ENCODE measurements at places on chromosomes 4 and X.

DNA sequence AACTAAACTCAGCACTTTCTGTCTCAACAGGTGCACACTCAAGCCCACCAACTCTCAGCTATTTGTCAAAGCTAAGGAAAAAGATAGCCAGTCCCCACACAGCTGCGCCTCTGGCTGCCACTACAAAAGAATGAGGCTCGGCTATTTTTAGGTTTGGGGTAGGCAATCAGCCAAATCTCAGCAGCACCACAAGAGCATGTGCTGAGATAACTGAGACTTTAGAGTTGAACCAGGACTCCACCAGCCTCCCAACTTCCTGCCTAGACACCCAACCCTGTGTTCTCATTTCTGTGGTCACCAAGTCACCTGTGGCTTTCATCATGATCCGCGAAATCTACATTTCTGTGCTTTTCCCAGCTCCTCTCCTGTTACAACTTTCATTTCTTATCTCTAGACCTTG, 28.0 kb downstream of the DMD start:
- DNase-seq: peak; percentile 23

- no peak for DNase-seq
These were observed 246.9 kb downstream of the EVC2 start for GRCh38 chr4:5461477-5461876.

GRCh38 chrX:130716346-130716745, 186.7 kb downstream of the ENOX2 start:
- DNase-seq: peak; percentile 68

GRCh38 chrX:111355523-111356115, 56.4 kb downstream of the DCX start:
- DNase-seq: no peak

All from eye (tissue), 1 donor.